Left hindlimb (tissue), 1 donor: ENCODE measurements at places on chromosomes 7 and 10.

- DNase-seq: no peak
Observed at GRCh38 chr7:94003446-94004023, 620 bp downstream of the BET1 start.

DNA sequence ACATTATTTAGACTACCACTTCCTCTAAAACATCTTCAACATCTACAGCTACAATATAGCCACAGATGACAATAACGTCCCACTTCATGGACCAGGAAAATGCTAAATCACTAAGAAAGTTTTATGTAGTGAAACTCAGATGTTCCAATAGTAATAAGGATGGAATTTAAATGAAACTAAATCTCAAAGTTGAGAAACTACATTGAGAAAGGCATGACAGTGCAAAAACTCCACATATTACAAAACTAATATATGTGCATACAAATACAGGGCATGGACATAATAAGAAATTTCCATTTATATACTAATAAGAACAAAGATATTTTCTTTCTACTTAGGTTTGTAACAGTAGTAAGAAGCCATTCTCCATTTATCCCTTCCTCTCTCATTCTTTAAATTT lies 31.1 kb downstream of the POT1 start:
- no peak for DNase-seq

DNA sequence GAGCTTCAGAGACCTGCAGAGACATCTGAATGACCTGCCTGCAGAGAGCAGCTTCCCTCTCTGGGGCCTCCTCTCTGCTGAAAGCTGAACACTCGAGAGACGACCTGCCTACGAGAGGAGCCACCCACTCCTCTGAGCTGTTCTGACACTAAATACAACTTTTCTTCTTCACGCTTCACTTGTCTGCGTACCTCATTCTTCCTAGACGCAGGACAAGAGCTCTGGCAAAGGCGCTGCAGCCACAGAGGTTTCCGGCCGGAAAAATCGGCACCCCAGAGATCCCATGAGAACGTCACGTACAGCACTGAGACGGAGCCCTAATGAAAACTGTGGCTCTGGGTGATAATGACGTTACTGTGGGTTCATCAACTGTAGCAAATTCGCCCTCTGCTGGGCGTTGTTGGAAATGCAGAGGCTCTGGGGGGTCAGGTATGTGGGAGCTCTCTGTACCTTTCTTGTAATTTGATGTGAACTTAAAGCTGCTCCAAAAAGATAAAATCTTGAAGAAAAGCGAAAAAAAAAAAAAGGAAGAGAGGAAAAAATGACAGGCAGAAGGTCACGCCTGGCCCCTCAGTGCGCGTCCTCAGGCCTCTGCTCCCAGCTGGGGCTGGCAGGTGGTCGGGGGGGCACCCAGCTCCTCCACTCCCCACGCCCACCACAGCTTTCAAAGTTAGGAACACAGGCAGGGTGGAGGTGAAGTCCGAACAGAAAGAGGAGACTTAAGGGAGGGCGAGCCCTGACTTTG lies 120.7 kb downstream of the DYNC2I1 start:
- DNase-seq: peak; percentile 68

GRCh38 chr7:84218681-84219080 lies 24.1 kb upstream of the SEMA3A start:
- no peak for DNase-seq

- no peak for DNase-seq
Observed at GRCh38 chr7:113504142-113504541, 385.8 kb upstream of the SMIM30 start.

GRCh38 chr7:114217026-114217806 lies 197.4 kb upstream of the FOXP2 start:
- no peak for DNase-seq
